ENCODE measurements at places on chromosomes 6 and 20.
A peak's percentile ranks its signal among the peaks of the same experiment; 100 is the strongest.

GRCh38 chr6:10801224-10801848 is 37.0 kb downstream of the MAK start:
- peak; percentile 22 for DNase-seq

GRCh38 chr6:24016286-24016685 is 109.7 kb upstream of the NRSN1 start:
- no peak for DNase-seq

DNA sequence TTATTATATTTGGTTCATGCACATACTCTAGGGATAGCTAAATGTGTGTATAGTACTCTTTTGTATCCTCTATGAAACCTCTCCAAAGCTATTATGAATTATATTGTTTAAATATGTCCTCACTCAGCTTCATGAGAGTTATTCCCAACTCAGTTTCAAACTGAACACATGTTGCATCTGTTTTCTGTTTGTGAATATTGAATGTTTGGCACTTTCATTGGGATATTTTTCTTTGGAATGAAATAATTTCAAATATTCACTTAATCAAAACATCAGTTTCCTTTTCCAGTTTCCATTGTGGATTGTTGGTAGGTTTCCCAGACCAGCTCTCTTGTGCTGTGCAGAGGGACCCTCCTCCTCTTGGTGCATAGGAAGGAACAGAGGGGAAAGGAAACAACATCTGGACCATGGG is 46.6 kb downstream of the HDAC2 start:
- DNase-seq, result no peak

GRCh38 chr20:17138237-17138636 is 88.6 kb upstream of the PCSK2 start:
- DNase-seq, result no peak

DNA sequence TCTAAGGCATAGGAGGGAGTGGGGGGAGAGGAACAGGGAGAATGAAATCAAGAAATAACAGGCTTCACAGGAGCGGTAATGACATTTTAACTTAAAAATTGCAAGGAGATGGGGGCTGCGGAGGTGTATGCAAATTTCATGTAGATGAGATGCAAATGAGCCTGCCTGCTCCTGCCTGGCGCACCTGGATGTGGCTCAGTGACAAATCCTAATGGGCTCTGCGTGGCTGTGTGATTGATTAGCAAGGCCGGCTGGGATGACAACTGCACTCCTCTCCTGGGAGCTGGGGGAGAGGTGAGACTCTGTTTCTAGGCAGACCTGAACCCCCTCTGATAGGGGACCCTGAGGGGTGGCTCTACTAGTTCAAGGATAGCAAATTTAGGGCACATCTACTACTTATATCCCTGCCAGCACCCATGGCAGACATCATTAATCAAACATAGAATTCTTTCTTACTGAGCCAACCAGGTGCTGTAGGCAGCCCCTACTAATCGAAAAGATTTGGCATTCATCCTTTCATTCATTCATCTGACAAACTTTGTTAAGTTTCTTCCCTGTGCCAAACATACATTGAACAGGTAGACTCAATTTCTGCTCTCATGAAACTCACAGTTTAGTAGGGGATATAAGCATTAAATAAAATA is 38.4 kb upstream of the TGM2 start:
- DNase-seq, result no peak

DNA sequence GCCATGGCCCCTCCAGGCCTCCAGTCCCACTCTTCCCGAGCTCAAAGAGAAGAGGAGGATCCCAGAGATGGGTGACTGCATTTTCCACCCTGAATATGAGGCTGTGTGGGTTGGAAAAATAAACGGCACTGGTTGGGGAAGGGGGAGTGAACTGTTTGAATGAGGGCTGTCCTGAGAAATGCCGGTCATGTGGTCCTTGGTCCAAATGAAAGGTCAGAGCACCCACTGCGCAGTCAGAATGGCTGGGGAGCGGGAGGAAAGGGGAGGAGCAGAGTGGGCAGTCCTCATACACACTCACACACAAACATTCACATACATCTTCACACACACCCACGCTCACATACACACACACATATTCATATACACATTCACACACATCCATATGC is 83.1 kb downstream of the MRPL14 start:
- DNase-seq, result no peak

DNA sequence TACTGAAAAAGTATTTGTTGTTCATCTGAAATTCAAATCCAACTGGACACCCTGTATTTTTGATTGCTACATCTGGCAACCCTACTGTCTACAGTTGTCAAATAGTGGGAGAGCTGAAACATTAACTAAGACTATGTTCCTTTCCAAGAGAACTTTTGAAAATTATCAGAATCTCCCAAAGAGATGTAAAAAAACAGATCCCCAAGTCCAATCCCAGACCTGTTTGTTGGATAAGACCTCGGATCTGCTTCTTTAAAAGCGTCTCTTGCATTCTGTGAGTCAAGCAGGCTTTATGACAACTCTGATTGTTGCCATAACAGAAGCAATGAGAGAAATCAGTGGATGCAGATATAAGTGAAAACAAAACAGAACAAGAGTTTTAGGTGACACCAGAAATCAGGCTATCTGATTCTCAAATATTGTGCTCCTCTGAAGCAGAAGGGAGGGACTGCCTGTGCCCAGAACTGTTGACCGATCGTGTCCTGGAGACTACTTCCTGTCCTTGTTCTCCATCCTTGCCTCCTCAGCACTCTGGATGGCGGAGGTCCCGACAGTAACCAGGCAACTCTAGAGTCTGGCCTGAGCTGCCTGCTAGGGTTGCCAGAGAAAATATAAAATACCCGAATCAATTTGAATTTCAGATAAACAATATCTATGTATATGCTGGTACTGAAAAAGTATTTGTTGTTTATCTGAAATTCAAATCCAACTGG is 853.8 kb downstream of the MAFB start:
- DNase-seq, result no peak
